ENCODE measurements at places on chromosomes 2 and 18.

GRCh38 chr2:31366733-31367132 is 47.8 kb downstream of the XDH start:
- no peak for DNase-seq

DNA sequence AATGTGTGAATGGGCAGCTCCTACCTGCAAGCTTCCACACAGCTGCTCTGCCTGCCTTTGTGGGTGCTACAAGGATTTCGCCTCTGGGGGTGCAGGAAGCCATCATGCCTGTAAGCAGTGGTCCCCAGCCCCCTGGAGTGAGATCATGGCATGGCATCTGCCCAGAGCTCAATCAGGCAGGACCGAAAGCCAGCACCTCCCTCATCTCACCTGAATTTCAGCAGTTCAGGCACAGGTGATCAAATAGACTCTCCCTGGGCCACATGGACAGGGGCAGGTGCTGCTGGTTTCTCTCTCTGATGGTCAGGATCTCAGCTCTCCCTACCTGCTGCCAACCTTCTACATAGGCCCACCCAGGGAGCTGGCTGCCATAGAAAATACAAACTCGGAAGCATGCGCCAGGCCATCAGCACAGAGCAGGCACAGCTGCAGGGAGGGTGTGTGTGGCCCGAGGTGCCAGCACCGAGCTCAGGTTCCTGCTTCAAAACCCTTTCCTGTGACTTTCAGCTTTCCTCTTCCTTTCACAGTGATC is 133.2 kb upstream of the ID2 start:
- DNase-seq: peak; percentile 62

DNA sequence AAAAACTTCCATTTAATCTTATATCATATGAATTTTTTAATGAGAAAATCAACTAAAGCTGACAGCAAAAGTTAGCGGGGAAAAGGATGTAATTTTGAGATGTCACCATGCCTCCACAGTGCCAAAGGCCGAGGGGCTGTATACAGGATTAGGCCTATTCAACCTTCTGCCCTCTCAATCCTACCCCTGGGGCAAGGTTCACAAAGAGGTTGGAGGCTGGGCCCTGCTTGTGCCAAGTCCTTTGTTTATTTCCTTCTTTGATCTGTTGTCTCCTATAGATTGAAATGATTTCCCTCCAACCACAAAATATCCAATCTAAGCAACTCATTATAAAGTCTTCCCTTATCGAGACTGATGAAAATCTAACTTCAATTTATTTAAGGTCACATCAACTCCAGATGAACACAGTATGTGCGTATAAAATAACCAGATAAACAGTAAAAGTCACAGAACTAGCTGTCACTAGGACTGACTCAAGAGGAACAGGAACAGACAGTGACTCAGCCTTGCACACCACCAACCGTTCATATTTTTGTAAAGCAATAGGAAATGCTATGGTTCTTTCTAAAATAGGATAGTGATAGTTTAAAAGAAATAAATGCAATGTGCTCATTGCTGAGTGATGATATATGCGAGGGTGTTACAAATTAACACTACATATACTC is 95.8 kb downstream of the SLC25A12 start:
- DNase-seq: no peak

DNA sequence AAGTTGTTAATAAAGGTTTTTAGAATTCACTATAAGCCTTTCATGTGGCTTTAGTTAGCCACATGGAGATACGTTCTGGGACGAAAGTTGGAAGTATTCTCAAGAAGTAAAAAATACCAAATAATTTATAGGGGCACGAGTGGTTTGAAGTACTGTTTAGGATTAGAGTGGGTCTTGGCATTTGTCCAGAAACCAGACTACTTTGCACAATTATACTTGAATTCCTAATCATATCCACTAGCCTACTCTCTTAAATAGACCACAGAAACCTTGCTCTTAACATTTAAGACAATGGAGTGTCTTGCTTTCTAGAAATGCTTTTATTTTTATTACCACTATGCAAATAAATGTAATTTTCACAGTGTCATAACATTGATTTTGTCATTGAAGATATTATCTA is 44.6 kb downstream of the UBE2E3 start:
- DNase-seq: no peak

- DNase-seq: peak; percentile 86
These were observed 14.3 kb downstream of the MALL start for GRCh38 chr2:110101280-110101844.

GRCh38 chr2:61454383-61454782 is 16.5 kb downstream of the USP34 start:
- no peak for DNase-seq

GRCh38 chr2:120764991-120765677 is 29.5 kb downstream of the GLI2 start:
- DNase-seq: no peak

DNA sequence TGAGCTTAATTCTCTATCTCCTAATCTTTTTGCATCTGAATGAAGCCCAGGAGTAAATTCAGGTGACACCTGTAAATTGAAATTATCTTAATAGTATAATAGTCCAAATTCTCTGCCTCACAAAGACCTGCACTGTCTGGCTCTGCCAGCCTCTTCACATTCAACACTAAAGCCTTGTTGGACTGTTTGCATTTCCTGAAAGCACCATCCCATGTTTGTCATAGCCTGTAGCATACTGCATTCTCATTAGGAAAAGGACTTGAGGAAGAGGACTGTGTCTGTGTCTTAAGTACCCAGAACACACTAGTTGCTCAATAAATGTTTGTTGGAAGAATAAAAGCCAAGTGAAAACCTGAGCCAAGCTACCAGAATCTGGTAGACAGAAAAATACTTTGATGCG is 42.9 kb upstream of the GRHL1 start:
- DNase-seq: no peak

DNA sequence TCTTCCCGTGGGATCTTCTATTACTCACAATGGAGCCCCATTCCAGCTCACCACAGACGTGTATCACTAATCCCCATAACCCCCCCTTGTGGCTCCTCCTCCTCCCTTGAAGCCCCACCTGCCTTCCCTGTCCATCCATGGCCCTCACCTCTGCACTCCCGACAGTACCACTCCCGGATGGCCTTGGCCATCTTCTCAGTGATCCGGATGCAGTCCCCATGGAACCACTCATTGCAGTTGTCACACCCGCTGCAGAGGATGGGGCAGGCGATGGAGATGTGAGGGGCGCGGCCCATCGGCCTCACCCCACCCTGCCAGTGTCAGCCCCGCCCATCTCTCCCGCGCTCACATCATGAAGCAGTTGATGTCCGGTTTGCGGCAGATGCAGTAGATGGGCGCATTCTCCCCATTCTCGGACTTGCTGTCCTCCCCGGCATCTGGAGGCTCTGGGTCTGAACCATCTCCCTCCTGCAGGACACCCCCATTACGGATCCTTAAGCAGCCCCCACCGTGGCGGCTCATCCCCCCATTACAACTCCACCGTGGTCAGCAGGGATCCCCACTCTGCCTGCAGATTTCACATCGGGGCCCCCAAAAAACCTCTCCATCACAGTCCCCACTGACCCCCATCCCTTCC is 983 bp downstream of the CXXC1 start:
- peak; percentile 22 for DNase-seq

DNA sequence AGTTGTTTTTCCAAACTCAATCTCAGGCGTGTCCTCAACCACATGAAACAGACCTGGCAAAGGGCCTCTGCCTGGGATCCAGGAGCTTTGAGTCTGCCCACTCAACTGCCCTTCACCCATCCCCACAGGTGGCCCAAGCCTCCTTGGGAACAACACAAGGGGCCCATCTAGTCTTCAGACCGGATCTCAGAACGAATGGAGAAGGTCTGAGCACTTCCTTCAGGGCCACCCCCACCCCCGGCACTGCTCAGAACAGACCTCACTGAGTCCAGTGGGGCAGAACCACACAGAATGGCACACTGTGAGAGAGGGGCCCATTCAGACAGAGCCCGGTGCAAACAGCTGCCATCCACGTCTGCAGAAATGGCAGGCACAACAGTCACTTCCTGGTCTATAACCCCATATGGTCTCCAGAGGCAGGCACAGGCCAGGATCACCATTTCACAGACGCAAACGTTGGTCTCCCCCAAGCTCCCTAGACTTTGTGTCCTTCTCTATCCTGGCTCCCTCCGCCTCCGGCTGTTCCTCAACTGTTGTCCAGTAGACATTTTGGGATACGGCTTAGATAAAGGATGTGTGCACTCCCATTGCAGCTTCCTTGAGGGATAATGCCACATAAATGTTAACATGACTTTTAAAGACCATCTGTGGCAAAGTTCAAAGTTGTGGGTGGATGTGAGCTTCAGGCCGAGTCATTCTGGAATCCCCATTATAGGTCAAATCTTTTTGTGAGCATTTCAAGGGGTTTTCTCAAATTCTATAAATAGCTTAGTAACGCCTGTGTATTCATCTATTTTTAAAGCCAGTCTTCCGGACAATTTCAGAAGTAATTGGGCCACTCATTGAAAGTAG is 149.7 kb downstream of the SMAD7 start:
- DNase-seq: no peak

- DNase-seq: no peak
These were observed 5.6 kb downstream of the ACSL3 start for GRCh38 chr2:222866358-222866960.

DNA sequence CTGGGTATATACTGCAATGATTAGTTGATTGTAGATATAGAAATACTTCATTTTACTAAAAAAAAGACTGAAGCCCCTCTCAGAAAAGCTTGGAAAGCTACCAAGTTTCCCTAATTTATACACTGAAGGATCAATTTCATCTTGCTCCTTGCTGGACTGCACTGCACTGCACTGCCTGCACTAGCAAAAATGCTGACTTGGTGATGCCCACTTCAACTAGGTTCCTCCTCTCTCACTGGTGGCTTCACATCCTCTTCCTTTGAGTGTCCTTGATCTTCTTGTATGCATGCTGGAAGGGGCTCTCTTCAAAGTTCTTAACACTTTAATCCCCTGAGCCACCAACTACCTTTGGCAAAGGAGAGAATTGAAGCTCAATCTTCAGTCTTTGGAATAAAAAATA is 31.7 kb upstream of the ITPRID2 start:
- no peak for DNase-seq

GRCh38 chr2:134459706-134460406 is 206.0 kb downstream of the MGAT5 start:
- DNase-seq: no peak

- no peak for DNase-seq
These were observed 419.8 kb downstream of the SETBP1 start for GRCh38 chr18:45100321-45101105.

DNA sequence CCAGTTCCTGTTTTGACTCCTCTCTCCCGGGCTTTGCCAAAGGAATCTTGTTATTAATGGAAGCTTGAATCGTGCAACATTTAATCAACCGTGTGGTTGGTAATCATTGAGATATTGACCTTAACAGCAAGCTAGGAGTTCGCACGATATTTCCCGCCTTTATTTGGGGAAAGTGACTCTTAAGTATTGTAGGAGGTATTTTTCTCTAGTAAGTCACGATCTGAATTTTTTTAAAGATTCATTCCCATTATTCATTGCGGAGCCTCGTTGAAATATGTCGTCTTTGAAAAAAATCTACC is 663 bp downstream of the NUP35 start:
- DNase-seq: no peak

DNA sequence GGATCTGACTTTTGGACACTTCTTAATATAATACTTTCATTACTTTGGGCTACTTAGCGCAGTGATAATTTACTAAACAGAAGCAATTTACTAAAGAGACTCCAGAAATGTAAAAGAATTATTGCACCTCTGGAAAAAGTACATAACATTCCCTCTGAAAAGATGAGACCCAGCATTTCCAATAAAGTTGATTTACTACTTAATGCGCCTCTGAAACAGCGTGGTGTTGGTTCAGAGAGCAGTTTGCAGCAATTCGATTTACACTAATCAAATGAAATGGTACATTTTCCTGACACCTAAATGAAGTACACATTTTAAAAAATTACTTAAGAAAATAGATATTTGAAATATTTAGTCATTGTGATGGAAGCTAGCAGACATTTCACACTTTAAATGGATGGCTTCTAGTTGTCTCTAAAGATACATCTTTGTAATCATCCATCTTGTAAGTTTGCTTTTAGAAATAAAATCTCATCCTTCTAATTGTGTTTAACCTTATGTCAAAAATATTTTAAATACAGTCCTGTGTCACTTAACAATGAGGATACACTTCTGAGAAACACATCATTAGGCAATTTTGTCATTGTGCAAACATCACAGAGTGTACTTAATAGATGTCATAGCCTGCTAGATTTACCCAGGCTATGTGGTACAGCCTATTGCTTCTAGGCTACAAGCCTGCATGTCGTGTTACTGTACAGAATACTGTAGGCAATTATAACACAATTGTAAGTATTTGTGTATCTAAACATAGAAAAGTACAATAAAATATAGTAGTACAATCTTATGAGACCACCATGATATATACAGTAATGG is 284.6 kb upstream of the UBE2E3 start:
- peak; percentile 73 for DNase-seq

- DNase-seq: peak; percentile 32
These were observed 8.6 kb upstream of the RNF152 start for GRCh38 chr18:61901323-61901986.

DNA sequence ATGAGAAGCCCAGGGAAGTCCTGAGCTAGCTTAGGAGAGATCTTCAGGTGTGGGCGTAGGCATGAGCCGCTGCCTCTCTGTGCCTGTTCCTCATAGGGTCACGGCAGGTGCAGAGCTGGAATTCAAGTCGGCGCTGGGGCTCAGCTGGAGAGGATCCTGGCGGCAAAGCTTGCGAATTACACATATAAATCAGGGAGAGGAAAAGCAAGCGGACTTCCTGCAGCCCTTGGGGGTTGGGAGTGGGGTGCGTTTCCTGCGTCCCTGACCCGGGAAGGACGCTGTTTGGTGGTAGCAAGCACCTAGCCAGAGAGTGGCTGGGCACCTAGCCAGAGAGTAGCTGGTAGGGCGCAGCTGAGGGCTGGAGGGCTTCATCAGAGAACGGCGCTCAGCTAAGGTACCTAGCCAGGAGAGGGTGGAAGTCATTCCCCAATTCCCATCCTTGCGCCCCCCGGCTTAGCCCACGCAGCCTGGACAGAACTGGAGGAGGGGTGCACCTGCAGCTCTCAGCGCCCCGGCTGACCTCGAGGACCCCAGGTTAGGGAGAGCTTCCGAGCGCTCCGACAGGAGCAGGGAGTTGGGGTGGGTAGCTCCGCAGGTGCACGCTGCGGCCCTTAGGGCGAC is 459 bp upstream of the EFR3B start:
- peak; percentile 74 for DNase-seq

GRCh38 chr18:31209041-31209440 is 46.4 kb upstream of the DSC1 start:
- DNase-seq: no peak

DNA sequence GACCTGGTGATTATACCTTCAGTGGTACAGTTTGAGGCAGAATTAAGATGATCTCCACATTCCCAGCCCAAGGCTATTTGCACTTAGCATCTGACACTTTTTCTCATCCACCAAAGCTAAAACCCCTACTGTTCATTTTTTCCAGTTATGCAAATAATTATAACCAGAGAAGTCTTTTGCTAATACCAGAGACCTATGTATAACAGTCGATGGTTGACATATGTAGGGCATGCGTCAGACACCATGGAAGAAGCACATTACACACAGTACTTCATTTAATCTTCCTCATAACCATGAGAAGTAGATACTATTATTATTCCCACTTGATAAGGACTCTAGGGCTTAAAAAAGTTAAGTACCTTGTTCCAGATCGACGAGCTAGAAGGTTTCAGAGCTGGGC is 36.5 kb downstream of the AP1S3 start:
- no peak for DNase-seq

Measured in NCI-H774 (cell line).